ENCODE measurements at places on chromosomes 6 and 20.

- no peak for DNase-seq
Measured at GRCh38 chr20:24962182-24962492, 13.1 kb downstream of the CST7 start.

DNA sequence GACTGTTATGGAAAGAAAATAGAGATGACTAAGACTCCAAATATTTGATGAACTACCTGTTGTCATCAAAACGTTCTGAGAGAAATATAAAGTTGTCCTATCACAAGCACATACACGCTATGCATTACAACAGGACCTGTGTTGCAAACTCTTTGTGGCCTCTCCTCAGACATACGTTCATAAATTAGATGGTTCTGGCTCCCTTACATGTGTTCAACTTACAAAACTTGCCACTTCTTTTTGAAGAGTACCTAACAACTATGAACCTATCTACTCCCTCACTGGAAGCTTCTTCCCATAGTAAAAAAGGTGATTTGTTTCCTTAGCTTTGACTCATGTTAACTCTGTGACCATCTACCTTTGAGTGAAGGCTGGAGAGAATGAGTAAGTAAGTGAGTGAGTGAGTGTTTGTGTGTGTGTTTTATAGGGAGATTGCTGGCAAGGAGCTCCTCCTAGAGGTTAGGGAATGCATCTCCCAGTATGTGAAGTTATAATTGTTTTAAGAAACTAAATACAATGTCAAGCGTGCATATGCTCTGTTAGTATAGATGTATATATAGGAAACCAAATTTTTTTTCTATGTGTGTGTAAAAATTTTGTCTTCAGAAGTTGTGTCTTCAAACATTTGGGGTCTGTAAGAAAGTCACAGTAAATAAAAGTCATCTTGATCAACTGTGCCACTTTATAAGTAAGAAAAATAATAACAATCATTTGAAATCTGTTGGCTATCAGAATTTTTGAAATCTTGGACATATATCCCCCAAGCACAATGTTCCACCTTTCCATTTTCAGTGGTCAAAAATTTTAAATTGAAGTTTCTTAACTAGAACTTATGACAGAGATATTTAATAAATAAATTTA lies 1211.1 kb upstream of the GJE1 start:
- DNase-seq: no peak

GRCh38 chr6:113732384-113732966 lies 124.7 kb upstream of the MARCKS start:
- DNase-seq: no peak

DNA sequence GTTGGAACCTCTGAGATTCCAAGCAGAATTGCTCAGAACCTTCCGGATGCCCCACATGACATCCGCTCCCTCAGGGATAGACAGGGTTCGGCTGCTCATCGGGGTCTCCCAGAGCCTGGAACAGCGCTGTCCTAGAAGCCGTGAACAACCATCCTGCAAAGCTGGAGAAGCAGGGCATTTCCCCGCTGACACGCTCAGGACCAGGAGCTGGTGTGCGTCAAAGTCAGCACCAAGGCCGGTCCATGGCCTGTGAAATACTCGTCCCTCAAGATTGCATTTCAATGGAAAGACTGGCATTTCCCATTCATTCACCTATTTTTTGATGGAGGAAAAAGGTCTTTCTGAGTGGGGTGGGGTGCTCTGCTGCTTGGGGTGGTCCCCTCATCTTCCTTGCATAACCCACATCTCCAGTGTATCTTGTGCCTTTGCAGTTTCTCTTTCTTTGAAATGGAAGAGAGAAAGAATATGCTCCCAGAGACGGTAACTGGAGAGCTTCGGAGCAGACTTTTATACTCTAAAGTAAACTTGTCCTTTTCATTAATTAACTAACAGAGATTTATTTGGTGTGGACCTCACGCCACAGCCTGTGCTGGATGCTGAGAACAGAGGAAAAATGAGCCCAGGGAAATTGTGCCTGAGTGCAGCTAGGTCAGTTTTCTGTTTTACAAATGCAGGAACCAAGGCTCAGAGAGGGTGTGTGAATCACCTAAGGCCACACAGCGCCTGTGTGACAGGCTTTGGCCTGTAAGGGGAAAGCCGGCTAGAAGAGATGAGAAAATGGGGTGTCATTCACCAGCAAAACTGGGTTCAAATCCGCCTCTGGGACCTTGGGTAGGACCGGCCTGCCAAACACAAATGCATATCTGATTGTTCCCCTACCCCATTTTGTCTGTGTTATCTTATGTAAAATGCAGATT lies 52.4 kb downstream of the RBM38 start:
- no peak for DNase-seq

- DNase-seq: peak; percentile 12
Measured at GRCh38 chr6:20365456-20365855, 36.2 kb upstream of the E2F3 start.

- no peak for DNase-seq
Measured at GRCh38 chr6:12401200-12401599, 111.0 kb downstream of the EDN1 start.

- DNase-seq: no peak
Measured at GRCh38 chr6:98020222-98020621, 737.2 kb upstream of the MMS22L start.

DNA sequence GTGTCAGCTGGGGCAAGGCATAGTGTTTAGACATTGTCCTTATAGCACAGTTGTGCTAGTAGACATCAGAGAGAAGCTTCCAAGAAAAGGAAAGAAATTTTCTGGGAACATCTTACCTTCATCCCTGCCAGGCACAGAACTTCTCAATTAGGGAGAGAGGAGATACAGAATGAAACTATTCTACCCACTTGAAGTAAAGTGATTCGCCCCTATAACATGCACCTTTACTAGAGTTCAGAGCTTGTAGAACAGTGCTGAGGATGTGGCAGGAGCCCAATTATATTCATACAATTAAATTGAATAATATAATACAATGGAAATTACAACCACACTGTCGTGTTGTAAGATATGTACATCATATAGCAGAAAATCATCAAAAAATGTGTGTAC lies 1063.9 kb upstream of the CITED2 start:
- DNase-seq: no peak

DNA sequence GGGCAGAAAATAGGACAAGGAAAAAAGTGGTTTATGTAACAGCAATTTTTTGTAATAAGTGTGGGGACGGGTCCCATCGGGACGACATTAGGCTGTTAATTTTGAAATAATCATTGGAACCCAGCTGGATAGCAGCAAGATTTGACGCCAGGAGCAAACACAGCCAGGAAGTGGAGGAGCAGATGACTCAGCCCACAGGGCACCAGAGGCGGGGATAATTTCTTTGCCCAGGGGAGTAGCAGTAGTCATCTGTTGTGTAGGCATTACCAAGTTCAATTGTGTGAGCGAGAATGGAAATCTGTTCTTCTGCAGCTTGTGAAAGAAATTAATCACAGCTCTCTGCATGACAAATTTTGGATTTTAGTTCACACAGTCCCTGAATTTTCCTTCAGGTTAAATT lies 22.6 kb upstream of the RIN2 start:
- DNase-seq: no peak

GRCh38 chr6:168737481-168737880 lies 296.5 kb downstream of the SMOC2 start:
- DNase-seq: no peak

DNA sequence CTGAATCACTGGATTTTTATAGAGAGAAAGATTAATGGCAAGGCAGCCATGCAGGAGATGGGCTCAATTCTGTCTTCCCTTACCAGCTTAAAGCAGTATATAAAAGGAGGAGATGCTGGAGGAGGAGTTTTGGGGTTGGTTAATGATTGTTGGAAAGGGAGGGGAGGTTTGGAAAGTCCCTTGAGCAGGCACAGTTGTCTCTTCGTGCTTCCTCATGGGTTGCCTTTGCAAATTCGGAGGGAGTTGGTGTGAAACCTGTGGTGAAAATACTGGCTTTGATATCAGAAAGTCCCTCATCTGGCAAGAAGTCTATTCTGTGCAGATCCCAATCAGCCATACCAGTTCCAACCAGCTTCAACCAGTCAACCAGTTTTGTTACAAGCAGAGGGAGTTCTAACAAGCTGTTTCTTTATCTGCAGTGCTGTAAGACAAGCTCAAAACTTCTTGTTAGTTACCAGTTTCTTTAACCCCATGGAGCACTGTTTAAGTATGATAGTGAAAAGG lies 107.0 kb downstream of the HIVEP1 start:
- peak; percentile 61 for DNase-seq

DNA sequence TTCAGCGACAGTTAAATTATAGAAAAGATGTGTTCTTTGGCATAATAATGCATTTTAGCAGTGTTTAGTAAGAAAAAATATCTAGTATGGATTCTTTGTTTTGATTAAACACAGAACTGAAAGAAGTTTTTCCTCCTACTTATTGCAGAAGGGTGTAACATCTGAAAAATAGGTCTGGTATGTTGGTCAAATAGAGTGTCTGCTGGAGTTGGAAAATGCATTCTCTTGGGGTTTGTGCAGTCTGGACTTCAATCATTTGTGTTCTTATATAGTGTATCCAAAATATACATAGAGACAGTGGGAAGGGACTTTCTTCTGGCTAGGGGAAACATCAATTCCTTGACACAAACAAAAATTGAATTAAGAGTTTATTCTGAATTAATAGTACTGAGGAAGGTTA lies 132.4 kb upstream of the MAN1A1 start:
- DNase-seq: no peak

GRCh38 chr6:166336847-166337246 lies 5.5 kb downstream of the SFT2D1 start:
- DNase-seq: no peak

- no peak for DNase-seq
Measured at GRCh38 chr20:25221592-25222460, 26.1 kb upstream of the PYGB start.

DNA sequence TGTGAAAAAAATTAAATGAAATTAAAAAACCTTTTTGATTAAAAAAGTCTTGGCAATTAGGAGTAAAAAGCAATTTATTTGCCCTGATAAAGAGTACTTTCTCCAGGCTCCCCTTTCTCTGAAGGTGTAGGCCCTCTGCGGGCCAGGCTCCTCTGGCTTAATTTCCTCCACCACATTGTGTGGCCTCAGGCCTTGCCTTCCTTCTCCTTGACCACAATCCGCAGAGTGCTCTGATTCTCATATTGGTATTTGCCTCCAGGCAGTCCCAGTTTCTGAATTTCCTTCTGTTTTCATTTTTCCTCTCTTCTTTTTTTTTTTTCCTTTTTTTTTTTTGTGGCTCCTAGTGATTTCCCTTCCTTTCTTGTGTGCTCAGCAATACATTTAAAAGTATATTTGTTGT lies 96.4 kb downstream of the AIG1 start:
- no peak for DNase-seq

GRCh38 chr6:137297887-137298286 lies 78.7 kb upstream of the IFNGR1 start:
- DNase-seq: no peak

DNA sequence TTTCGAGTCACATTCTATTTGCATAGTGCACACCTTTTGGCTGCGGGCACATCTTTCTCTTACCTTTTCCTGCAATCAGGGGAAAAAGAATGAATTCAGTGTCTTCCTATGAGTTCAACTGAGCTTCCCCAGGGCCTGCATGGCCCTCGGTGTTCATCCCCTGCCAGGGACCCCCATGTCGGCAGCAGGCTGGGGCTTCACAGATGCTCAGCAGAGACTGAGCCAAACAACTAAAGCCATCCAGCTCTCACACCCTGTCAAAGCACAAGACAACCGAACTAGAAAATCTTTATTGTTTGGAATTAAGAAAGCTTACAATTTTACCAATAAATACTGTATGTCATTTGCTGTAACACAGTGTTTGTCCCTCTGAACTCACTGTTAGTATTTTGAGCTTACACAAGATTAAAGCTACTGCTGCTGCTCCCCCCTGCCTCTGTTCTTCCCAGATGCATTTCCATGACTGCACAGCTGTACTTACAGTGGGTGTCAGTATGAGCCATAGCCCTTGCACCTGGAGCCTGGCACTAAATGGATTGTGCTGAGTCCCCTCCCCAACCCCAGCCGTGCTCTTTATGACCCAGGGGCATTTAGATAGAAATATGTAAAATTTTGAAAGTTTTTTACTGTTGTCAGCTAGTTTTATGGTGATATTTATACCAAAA lies 205.8 kb downstream of the TMEM242 start:
- no peak for DNase-seq

- DNase-seq: no peak
Measured at GRCh38 chr20:19811231-19811630, 53.2 kb downstream of the RIN2 start.

GRCh38 chr6:53349209-53349693 lies 501 bp upstream of the ELOVL5 start:
- no peak for DNase-seq

DNA sequence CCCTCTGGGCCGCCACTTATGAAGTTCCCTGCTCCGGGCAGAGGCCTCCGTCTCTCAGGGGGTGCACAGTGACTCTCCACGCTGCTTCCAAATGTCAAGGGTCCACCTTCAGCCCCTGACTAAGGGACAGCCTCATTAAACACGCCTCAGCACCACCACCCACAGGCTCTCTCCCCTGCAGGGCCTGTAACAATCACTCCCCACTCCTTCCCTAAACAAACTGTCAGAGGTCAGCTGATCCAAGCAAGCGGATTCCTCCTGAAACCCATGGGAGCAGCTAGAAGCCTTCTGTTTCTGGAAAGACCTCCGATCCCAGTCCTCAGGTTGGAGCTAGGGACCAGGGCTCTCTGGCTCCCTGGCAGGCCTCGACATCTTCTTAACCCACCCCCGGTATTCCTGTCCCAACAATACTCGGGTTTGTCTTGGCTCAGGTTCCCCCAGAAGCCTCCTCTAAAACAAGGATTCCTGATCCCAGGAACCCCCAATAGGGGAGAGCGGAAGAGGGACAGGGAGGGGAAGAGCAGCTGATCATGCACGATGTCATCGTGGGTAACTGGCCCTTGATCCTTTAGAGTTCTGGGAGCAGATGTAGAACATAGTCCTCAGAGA lies 181.0 kb downstream of the ZNF217 start:
- no peak for DNase-seq

DNA sequence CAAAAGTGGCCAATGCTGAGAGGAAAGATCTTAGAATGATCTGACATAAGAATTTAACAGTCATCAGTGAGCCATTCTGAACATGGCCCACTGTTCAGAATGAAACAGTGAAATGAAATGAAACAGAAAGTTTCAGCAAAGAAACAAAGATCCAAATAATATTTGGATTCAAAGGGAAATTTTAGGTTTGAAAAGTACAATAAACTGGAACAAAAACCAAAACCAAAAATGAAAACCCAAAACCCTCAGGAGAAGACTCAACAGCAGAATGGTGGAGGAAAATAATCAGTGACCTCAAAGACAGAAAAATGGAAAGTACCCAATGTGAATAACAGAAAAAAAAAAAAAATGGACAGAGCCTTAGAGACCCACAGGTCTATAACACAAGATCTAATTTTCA lies 66.1 kb upstream of the EMILIN3 start:
- no peak for DNase-seq

DNA sequence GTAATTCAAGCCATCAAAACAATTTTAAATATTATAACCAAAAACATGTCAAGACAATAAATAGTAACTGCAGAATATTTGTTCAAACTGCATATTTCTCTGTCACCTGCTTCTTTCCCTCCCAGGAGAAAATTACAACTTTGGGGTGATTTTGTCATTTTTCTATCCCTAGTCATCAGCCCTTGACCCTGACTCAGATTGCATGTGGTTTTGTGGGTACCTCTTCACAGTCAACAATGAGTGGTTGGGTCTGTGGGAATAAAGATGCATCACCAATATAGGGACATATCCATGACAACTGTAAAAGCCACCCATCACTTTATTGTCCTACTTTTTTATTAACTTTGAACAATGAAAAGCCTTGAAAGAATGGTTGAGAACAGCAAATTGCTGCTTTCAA lies 7.3 kb downstream of the COL10A1 start:
- DNase-seq: no peak

GRCh38 chr6:156695742-156696141 lies 81.4 kb upstream of the ARID1B start:
- no peak for DNase-seq

- DNase-seq: no peak
Measured at GRCh38 chr20:25282796-25283195, 34.9 kb downstream of the PYGB start.

All from activated T-helper 2 cell treated with anti-CD3 and anti-CD28 coated beads, Interferon-gamma antibody, Interleukin-2, Interleukin-4, amounts not matched to agents 10 μg/mL and 5 μg/mL and 100 μg/mL, durations not matched to agents 14 hours and 24 hours and 36 hours (primary cell).